ENCODE measurements at places on chromosomes 13 and 19.

DNA sequence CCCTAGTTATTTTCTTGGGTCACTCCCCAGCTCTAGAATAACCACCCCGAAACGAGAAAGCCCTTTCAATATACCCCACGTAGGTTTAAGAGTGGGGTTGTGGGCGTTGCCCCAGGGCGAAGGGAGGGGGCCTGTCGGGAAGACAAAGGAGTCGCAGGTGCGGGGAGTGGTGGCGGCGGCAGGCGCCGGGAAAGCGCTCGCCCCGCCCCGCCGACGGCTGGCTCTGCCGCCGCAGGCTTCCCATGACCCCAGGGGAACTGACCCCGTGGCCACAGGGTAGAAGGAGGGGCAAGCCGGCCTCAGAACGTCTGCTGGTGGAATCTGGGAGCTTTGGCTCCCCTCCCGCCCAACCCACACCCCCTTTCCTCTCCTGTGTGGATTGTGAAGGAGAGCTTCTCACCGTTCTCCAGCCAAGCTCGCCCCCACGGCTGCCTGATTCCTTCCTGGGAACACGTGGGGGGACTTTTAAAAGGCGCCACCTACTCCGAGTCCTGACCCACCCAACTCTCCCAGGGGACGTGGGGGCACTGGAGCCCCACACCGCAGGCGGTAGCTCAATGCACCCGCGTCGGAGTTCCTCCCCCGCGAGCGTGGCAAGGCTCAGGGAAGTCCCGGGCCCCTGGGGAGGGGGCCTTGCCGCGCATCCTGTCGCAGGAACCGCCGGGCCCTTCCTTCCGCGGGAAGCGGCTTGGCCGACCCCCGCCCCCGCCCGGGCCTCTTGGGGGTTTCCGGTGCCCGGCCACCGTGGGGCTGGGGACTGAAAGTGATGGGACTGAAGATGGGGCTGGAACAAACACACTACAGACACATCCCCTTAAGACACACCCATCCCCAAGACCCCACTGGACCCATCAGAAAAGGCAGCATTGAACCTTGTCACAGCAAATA lies 5.5 kb downstream of the IER2 start:
- peak; percentile 80 for DNase-seq

- peak; percentile 20 for DNase-seq
Observed at GRCh38 chr13:85597790-85598500, 201.3 kb downstream of the SLITRK6 start.

DNA sequence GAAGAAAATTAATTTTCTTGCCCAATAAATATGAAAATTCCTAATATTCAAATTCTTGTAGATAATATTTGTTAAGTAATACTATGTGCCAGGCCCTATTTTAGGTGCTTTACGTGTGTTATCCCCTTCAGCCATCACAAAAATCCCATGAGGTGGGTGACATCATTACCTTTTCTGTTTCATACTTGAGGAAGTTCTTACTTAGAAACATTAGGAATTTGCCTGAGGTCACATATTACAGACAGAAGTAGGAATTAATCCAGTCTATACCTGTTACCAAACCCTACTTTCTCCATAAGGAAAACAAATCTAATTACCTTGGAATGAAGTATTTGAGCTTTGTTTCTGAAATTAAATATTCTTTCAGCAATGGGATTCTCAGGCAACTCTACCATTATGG lies 336.1 kb downstream of the GPC6 start:
- DNase-seq = no peak

- no peak for DNase-seq
Observed at GRCh38 chr13:113668491-113668971, 1.5 kb downstream of the GRK1 start.

DNA sequence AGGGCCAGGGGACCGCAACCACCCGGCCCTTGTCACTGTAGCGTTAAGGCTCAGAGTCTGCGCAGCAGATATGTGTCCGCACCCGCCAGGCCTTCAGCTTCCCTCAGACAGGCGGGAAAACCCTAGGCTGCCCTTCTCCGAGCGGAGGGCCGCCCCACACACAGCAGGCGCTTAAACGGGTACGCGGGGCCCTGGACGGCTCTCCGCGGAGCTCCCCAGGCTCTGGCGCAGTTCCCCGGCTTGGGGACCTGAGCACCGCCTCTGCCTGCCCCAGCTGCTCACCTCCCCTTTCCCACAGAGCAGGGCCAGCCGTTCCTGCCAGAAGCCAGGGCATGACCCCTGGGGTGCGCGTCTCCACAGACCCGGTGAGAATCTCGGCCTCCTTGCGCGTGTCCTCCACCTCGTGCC lies 593 bp downstream of the ZNF135 start:
- DNase-seq = no peak

GRCh38 chr13:45339867-45340266 lies 1.1 kb downstream of the TPT1 start:
- DNase-seq = no peak

- DNase-seq = no peak
Observed at GRCh38 chr19:11279505-11280236, 16.3 kb upstream of the TSPAN16 start.

GRCh38 chr13:50378509-50379044 lies 363.3 kb downstream of the KCNRG start:
- no peak for DNase-seq

- no peak for DNase-seq
Observed at GRCh38 chr13:32126278-32126677, 94.7 kb downstream of the FRY start.

GRCh38 chr19:52690369-52691214 lies 44.3 kb downstream of the ZNF611 start:
- peak; percentile 87 for DNase-seq

- peak; percentile 72 for DNase-seq
Observed at GRCh38 chr19:18649371-18650020, 12.7 kb downstream of the KLHL26 start.

GRCh38 chr19:48858984-48859710 lies 9.3 kb downstream of the PLEKHA4 start:
- DNase-seq = no peak

DNA sequence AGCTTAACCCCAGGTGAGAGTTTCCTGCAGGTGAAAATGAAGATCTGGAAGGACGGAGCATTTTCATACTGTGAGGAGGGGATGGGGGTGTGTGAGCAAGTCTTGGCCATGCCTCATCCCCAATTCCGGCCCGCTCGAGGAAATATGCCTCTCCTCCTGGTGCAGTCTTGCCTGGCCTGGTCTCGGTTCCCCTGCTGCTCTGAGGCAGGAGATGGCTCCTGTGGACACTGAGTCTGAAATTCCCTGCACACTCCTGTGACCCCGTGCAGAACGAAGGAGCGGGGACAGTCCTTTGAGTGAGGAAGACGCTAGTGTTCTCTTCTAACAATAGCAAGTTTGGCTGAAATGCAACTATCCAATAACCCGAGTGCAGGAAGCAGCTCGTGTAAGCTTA lies 329 bp upstream of the ZNF439 start:
- no peak for DNase-seq

DNA sequence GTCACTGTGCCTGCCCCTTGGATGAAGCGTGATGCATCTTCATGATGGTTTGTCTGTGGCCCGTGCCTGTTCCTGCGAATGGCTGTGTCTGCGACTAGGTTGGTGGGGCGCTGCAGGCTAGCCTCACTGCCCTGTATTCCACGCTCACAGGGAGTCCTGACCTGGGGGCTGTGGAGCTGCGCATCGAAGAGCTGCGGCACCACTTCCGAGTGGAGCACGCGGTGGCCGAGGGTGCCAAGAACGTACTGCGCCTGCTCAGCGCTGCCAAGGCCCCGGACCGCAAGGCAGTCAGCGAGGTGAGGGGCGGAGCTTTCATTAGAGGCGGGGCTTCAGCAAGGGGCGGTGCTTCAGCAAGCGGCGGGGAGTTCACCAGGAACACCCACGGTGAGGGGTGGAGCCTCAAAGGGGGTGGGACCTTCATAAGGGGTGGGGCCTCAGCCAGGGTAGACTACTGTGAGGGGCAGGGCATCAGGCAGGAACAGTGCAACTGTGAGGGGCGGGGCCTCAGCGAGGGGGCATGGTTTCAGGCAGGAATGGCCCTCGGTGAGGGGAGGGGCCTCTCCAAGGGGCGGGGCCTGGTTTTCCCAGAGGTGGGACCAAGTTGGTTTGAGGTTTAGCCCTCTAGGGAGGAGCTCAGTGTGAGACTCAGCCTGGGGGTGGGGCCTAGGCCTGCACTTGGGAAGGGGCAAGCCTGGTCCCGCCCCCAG lies 17.2 kb downstream of the PKN1 start:
- peak; percentile 32 for DNase-seq

DNA sequence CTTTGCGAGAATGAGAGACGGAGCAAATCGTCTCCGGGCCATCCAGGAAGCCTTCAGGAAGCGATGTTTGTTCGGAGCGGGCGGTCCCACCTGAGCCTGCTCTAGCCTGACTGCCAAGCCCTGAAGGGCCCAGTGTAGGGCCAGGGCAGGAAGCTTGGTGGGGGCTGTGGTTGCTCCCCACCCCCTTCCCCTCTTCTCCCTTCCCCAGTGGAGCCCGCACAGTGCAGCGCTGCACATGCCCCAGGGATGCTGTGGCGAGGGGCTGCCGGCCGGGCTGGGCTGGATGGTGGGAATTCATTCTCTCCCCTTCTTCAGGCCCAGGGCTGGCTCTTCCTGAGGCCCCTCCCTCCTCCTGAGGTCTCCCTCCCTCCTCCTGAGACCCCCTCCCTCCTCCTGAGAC lies 7.1 kb upstream of the GRTP1 start:
- no peak for DNase-seq

DNA sequence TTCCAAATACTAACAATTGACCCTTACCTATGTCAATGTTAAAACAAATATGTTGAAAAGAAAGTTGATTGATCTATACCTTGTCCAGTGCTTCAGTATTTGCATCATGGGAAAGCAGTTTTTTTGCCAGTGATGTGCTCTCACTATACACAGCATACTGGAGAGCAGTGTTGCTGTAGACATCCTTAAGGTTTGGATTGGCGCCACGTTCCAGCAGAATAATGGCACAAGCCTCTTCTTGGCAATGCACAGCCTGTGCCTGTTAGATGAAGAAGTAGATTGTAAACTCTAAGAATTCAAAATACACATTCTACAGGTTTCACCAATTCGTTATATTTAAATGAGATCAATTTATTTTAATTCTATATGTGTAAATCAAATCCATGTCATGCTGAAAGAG lies 43.9 kb upstream of the C1QTNF9B start:
- no peak for DNase-seq

- no peak for DNase-seq
Observed at GRCh38 chr13:21812192-21812626, 141.3 kb downstream of the FGF9 start.

- DNase-seq = no peak
Observed at GRCh38 chr13:36758345-36758744, 60.7 kb upstream of the RFXAP start.

- peak; percentile 39 for DNase-seq
Observed at GRCh38 chr13:40665126-40666044, 1.1 kb downstream of the FOXO1 start.

- DNase-seq = peak; percentile 1
Observed at GRCh38 chr13:96527497-96527896, 437.6 kb downstream of the HS6ST3 start.

DNA sequence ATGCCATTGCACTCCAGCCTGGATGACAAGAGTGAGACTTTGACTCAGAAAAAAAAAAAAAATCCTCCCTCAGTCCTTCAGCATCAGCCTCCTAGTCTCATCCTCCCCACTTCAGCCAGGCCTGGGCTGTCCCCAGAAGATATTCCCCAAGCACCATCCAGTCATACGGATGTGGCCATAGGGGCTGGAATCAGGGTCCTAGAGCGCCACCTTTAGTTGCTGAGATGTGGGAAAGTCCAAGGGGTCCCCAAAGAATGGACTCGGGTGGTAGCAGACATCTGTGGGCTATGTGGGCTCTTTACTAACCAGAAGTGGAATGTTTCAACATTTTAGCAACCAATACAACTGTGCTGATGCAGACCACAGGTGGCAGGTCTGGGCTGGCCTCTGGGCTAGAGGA lies 3.1 kb upstream of the TYROBP start:
- DNase-seq = no peak

DNA sequence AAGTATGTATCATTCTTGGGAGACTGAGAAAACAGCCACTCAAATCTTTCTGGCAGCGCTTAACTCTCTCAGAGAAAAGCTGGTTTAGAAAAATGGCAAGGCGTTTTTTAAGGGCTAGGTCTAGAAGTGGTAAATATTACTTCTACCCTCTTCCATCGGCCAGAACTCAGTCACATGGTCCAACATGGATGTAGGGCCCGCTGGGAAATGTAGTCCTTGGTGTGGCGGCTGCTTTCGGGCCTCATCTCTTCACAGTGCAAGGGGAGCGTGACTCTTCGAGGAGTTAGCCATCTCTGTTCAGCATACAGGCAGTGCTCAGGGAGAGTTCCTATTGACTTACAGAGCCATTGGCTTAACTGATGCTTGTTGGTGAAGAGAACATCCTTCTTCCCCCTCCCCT lies 6.3 kb downstream of the VSTM2B start:
- DNase-seq = no peak

- DNase-seq = no peak
Observed at GRCh38 chr19:2332341-2333026, 4.0 kb downstream of the SPPL2B start.

DNA sequence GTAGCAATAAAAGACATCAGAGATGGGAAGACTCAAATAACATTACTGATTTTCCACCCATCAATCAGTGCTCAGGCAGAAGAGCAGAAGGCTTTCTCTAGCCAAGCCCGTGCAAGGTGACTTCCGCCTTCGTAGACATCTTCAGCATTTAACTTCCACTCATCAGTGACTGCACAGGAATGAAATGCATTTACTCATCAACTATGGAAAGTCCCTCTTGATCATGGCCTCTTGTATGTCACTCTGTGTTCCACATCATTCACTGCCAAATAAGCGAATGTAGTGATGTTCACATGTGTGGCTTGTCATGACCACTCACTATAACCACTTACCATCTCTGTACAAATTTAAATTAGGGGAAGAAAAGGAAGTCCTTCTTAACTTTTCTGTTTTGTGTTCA lies 49.4 kb downstream of the SACS start:
- peak; percentile 60 for DNase-seq

DNA sequence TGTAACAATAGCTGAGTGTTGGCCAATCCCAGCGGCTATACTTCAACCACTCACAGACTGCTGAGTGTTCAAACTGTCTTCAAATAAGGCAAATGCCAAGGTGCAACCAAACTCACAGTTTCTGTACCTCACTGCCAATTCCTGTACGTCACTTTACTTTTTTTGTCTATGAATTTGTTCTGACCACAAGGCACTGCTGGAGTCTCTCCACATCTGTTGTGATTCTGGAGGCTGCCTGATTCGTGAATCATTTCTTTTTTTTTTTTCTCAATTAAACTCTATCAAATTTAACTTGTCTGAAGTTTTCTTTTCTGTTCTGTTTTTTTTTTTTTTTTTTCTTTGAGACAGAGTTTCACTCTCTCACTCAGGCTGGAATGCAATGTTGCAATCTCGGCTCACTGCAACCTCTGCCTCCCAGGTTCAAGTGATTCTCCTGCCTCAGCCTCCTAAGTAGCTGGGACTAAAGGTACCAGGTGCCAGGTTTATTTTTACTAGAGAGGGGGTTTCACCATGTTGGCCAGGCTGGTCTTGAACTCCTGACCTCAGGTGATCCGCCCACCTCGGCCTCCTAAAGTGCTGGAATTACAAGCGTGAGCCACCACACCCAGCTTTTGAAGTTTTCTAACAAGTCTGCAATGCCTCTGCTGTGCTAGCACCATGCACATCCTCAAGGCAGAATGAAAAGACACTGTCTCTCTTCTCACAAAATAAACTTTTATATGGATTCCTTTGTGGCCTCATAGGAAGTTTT lies 401.7 kb downstream of the IRS2 start:
- DNase-seq = peak; percentile 94

Data from choroid plexus epithelial cell (primary cell).